ENCODE measurements at places on chromosomes 16 and 17.
A peak's percentile ranks its signal among the peaks of the same experiment; 100 is the strongest.

DNA sequence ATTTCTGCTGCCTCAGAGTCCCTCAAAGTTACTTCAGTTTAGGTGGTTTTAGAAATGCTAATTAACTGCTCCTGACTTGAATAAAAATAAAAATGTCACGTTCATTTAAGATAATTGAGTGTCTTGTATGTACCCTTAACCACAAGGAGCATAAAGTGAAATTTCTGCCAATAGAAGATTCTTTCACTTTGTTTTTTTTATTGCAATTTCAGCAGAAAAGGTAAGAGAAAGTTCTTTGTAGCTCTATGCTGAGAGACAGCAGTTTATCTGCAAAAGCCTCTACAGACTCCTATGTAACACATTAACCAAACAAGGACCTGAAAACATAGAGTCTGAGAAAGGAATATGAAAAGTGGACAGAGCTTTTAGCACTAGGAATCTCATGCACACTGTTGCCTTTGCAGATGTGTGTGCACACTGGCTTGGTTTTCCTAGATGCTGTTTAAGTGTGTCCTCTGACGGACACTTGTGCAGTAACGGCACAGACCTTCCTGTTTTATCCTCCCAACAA, 11.6 kb downstream of the ARHGAP44 start:
- ATAC-seq, result no peak

GRCh38 chr17:33169580-33170285, 123.4 kb downstream of the ASIC2 start:
- no peak for ATAC-seq

DNA sequence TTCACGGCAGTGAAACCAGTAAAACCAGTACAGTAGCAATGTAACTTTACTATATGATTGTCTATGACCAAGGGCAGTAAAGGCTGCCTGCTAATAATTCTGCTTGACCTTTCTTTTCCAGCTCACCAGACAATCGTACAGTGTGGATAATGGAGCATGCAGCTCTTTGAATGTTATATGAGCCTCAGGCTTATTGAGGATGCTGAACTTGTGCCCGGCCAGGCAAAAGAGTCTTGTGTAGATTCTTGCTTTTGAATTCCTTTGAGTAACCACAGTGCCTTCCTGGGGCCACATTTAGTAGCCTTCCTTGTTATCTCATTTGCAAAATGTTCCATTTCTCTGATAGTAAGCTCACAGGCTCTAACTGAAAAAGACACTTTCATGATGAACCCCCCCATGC, 131.8 kb downstream of the CDH11 start:
- no peak for ATAC-seq

DNA sequence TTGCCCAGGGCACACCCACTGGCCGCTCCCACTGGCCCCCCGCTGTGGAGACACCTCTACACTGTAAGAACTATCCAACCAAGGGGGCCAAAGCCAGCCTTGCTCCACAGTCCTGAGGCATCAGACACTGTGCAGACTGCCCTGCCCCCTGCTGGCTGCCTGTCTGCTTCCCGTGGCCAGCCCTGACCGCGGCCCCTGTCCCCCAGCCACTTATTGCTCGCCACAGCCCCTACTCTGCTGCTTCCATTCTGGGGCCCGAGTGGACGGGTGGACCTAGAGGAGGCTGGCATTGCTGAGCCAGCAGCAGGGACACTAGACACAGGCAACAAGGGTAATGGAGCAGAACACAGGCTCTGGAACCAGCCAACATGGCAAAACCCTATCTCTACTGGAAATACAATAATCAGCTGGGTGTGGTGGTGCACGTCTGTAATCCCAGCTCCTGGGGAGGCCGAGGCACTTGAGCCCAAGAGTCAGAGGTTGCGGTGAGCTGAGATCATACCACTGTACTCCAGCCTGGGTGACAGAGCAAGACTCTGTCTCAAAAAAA, 19.7 kb upstream of the LRRC37A3 start:
- ATAC-seq, result peak; percentile 46

DNA sequence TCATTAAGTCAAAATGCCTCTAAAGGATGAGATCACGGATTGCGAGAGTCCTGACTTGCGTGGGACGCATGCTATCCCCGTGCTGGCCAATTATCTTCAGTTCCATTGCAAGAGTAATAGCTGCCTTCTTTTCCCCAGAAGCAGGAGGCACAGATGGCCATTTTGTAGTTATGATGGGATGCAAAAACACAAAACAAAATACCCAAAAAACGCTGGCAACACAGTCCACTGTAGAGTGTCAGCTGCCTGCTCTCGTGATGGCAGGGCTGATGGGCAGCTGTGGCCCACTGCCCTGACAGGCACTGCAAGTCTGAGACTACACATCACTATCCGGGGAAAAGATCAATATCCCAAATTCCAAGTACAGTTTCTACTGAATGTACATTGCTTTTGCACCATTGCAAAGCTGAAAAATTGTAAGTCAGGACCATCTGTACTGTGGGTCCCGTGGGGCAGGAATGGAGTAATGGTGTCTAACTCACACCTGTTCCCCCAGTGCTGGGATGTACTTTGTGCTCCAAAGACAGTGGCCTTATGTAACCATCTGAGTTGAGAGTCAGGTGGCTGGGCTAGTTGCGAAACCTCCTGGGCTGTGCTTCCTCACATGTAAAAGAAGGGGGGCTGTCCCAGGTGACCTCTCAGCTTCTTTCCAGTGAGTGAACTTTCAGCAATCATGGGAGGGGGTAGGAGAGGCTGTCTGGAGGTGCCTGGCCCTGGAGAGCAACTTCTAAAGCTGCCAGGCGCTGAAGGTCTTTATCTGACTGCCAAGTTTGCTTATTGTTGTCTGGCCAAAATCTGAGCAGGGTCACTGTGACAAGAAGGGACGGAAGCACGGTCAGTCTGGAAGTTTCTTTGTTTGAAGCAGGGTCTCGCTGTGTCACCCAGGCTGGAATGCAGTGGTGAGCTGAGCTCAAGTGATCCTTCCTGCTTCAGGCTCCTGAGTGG, 4.7 kb downstream of the SLC47A1 start:
- ATAC-seq, result no peak

GRCh38 chr16:24971718-24972117, 43.5 kb downstream of the ARHGAP17 start:
- ATAC-seq, result no peak

- no peak for ATAC-seq
These were observed 195.9 kb upstream of the C17orf78 start for GRCh38 chr17:37179893-37180292.

GRCh38 chr17:83091257-83092141, 12.1 kb downstream of the METRNL start:
- peak; percentile 41 for ATAC-seq

DNA sequence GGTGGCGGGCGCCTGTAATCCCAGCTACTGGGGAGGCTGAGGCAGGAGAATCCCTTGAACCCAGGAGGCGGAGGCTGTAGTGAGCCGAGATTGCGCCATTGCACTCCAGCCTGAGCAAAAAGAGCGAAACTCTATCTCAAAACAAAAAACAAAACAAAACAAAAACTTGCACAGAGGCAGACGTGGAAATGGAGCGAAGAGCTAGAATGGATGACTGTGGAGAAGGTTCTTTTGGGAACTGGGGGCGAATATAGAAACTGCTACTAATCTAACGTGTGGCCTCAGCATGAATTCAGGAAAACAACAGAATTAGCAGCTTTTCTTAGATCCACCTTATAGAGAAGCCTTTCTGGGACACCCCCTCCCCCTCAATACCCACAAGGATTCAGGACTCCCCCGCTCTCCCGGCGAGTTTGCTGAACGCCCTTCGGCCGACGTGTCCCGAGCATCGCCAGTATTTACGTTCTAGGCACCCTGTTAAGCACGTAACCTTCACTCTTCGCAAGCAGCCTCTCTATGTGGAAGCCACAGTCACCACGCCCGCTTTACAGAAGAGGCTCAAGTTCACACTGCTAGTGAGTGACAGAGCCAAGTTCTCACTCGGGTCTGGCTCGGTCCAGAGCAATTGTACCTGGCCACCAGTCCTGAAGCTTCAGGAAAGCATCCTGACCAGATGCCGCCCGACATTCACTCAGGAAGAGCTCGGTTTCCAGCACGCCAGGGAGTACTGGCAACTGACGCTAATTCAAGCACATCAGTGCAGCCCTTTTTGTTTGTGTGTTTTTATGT, 13.3 kb upstream of the ABR start:
- ATAC-seq, result no peak

- no peak for ATAC-seq
These were observed 30.6 kb downstream of the MRPS23 start for GRCh38 chr17:57819285-57819684.

- no peak for ATAC-seq
These were observed 52.3 kb downstream of the AMFR start for GRCh38 chr16:56373003-56373402.

DNA sequence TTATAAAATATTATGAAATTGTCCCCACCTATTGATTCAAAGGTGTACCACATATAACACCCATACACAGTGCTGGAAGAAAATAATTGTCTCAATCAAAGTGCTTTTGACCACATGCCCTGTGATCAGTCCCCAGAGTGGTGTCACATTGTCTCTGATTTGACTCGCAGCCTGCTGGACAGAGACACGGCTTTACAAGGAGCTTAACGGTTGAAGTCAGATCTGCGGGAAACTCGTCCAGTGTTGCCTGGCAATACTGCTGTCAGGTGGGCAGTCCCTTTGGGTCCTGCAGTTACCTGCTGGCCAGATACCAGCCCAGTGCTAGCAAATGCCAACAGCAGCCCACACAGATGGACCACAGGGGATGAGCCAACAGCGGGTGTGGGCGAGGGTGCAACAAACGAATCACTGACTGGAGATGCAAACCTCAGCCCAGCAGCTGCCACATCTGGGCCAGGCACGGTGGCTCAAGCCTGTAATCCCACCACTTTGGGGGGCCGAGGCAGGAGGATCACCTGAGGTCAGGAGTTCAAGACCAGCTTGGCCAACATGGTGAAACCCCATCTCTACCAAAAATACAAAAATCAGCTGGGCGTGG, 26.2 kb upstream of the SSTR2 start:
- no peak for ATAC-seq

GRCh38 chr17:11644265-11645212, 46.3 kb downstream of the DNAH9 start:
- ATAC-seq, result peak; percentile 40

DNA sequence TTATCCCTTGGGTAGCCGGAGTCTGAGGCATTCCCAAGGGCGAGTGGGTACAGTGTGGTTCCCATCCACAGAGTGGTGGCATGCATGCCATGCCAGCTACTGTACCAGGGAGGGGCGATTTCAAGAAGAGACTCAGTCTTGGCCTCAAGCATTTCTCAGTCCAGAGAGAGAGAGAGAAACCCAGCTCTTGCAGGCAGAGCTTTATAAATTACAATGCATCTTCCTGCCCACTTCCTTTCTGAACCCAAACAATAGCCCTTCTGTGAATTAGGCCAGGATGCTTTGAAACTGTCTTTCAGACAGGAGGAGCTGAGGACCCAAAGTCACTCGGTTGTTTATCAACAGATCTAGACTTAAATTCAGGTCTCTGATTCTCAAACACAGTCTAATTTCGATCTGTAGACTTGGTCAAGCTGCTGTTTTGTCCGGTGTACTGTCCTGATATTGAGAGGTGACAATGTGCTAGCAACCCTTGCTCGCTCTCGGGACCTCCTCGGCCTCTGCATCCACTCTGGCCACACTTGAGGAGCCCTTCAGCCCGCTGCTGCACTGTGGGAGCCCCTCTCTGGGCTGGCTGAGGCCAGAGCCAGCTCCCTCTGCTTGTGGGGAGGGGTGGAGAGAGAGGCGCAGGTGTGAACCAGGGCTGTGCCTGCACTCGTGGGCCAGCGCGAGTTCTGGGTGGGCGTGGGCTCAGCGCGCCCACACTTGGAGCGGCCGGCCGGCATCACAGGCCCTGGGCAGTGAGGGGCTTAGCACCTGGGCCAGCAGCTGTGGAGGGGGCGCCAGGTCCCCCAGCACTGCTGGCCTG, 408.0 kb downstream of the UTP18 start:
- ATAC-seq, result no peak

All from gastroesophageal sphincter (tissue), 4 donors.